ENCODE measurements at places on chromosomes 1 and 21.
A peak's percentile ranks its signal among the peaks of the same experiment; 100 is the strongest.

- no peak for DNase-seq
Observed at GRCh38 chr1:2125350-2126211, 69.0 kb downstream of the FAAP20 start.

- no peak for DNase-seq
Observed at GRCh38 chr1:109290137-109290536, 7.2 kb upstream of the PSRC1 start.

DNA sequence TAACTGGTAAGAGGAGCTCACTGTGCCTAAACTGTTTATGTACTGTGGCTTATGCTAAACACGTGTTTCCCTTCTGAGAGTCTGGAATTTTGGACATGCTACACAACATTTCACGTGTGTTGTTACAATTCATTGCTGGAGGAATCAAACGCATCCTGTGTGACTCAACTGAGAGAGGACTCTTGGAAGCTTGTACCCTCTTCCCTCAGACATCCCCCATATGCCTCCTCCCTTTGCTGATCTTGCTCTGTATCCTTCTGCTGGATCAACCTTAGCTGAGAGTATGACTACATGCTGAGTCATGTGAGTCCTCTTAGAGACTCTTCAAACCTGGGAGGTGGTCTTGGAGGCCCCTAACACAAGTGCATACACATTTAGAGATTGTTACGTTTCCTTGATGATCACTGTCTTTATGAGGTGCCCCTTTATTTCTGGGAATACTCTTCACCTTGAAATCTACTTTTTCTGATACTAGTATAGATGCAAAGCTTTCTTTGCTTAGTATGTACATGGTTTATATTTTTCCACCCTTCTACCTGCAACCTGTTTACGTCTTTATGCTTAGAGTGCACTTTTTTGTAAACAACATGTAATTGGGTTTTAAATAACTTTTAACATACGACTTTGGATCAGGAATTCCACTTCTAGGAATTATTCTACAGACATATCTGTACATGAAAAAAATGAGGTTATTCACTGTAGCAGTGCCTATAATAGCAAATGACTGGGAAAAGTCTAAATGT, 8.7 kb downstream of the NPHP4 start:
- DNase-seq: no peak

- peak; percentile 41 for DNase-seq
Observed at GRCh38 chr1:116679828-116680628, 12.5 kb upstream of the IGSF3 start.

DNA sequence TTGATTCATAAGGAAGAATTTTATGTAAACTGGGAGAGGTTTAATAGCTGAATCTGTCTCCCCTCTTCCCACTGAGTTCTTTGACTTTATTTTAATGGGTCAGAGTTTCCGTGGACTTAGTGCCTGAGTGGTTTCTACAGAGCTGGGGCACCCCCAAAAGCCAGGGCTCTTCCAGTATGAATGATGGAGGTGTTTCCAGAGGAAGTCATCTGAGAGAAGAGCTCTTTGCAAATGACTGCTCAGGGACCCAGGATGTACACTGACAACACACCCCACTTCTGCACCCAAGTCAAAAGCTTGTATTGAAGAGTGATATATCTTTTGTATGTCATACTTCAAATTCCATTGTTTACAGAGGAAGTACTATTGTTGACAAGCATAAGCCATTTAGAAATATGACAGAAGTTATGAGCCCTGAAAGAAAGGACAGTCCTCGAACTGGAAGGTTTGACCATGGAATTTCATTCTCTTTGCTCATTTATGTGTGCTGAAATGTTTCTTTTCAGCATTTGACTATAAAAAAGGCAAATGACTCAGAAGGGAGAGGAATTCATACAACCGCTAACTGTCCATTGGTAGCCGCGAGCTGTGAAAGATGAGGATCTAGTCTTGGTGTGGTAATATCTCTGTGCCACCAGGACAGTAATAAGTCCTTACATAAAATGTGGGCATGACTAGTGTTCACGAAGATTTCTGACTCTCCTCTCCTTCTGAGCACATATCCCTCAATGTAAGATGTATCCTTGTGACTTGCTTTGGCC, 25.4 kb upstream of the LMX1A start:
- no peak for DNase-seq

- no peak for DNase-seq
Observed at GRCh38 chr1:64967381-64967780, 1.0 kb upstream of the JAK1 start.

GRCh38 chr21:46594276-46594675, 10.6 kb downstream of the S100B start:
- DNase-seq: no peak

- no peak for DNase-seq
Observed at GRCh38 chr1:30705698-30706097, 17.7 kb downstream of the MATN1 start.

- DNase-seq: no peak
Observed at GRCh38 chr1:171142416-171143385, 42.4 kb upstream of the FMO2 start.

DNA sequence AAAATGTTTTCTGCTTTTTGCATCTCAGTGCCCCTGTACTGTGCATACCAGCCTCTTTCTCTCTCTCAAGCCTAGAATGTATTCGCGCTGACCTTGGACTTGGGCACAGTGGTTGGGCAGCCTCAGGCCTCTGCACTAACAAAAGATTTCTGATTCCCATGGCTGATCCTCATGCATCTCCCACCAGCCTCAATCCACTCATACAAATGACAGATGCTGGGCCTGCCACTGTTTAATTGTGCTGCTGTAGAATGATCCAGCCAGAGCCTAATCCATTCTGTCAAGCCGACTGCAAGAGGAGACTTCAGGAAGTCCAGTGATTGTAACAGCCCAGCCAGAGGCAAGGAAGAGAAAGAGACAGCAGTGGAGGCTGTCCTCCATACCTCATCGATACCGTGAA, 180.8 kb downstream of the ASTN1 start:
- DNase-seq: no peak

DNA sequence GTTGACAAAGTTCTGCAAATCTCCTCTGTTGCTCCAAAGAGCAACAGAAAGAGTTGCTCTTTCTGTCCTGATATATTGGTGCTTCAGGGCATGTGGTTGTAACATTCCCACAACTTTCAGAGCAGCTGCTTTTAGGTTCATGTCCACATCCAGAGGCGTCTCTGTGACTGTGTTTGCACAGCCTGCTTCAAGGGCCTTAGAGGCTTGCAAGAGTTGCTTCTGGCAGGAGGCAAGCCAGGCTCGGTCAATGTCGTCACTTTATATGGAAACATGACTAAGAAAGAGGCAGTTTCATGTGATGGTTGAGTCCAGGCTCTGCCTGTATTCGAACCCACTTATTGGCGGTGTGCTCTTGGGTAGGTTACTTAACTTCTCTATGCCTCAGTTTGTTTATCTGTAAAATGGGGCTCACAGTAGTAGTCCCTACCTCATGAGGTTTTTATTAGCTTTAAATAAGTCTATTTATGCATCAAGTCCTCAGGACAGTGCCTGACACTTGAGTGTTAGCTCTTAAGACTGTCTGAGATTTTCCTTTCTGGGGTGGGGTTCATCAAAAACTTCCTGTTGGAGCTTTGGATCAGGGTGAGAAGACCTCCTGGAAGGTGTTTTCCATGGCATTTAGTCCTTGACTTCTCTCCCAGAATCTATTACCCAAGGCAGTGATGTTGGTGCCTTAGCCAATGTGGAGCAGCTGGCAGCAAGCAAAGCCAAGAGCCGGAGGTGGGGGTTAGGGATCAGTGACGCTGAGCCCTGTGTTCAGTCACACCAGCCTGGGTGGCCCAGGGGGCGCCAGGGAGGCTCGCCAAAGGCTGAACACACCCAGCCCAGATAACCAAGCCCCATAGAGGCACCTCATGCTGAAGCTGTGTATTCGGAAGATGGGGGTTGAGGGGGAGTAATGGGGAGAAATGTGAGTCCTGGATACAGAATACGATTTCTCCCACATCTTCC, 18.9 kb downstream of the LHX4 start:
- DNase-seq: no peak

- peak; percentile 99 for DNase-seq
Observed at GRCh38 chr1:31483012-31483946, 70.3 kb downstream of the SERINC2 start.

GRCh38 chr1:175888996-175889395, 145.6 kb upstream of the TNR start:
- DNase-seq: no peak

GRCh38 chr1:51729824-51730301, 113.0 kb downstream of the OSBPL9 start:
- no peak for DNase-seq

DNA sequence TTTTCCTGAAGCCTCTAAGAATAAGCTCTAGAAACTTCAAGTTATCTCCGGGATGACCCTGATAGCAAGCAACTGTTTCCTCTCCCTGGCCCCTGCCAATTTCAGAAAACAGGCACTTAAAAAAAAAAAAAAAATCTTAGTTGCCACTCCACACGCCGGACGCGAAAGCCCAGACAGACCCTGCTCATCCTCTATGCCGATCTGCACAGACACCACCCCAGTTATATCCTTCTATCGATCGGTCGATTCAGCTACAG, 1.7 kb downstream of the ANP32E start:
- no peak for DNase-seq

GRCh38 chr21:44090325-44090724, 16.9 kb upstream of the PWP2 start:
- DNase-seq: no peak

GRCh38 chr1:19059773-19060172, 103.3 kb upstream of the IFFO2 start:
- no peak for DNase-seq

DNA sequence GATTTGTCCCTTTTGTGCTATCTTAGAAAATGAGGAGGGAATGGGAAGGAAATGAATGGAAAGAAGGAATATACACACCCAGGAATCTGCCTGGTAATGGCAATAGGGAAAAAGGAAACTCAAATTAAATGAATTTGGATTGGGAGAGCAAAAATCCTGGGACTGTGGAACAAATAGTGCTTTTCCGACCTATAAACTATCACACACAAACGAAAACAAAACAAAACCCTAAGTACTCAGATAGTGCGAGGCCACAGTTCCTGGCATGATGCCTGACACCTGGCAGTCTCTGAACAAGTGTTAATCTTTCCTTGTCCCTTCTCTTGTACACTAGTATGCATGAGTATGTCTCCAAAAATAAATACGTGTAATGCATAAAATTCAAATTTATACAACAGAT, 319.8 kb upstream of the SPAG17 start:
- no peak for DNase-seq

- DNase-seq: no peak
Observed at GRCh38 chr1:38786040-38786436, 73.5 kb downstream of the RRAGC start.

- peak; percentile 99 for DNase-seq
Observed at GRCh38 chr1:235011599-235012435, 116.8 kb downstream of the TOMM20 start.

DNA sequence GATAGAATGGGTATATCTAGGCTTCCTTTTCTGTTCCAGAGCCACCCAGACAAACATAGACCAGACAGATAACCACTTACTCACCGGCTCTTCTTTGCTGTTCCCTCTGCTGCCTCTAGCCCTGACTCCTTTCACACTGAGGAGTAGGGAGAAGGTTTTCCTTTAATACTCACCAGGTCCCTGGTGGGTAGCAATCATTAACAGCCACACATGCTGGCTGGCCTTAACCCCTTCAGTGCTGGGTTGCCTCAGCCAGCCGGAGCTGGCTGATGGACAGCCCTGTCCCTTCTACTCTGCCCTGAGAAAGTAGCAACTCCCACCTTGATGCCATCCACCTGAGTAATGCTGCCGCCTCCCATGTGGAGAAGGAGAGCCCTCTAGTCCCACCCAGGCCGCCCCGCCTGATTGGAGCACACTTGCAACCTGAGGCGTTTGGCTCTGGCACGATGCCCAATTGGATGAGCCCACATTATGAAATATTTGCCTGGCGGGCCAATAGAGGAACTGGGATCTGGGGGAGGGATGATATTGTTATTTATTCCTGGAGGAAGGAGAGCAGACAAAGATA, 71.6 kb downstream of the PLEKHA6 start:
- DNase-seq: no peak

DNA sequence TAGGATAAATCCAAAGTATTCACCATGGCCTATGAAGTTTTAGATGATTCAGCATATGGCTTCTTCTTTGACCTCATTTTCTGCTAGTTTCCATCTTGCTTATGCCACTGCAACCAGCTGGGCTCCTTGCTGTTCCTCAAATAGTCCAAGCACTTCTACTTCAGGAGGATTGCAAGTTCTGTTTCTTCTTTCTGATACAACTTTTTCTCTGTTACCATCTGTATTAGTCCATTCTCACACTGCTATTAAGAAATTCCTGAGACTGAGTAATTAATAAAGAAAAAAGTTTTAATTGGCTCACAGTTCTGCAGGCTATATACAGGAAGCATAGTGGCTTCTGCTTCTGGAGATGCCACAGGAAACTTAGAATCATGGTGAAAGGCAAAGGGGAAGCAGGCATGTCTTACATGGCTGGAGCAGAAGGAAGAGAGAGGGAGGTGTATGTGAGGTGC, 20.3 kb downstream of the PTGS2 start:
- DNase-seq: no peak

DNA sequence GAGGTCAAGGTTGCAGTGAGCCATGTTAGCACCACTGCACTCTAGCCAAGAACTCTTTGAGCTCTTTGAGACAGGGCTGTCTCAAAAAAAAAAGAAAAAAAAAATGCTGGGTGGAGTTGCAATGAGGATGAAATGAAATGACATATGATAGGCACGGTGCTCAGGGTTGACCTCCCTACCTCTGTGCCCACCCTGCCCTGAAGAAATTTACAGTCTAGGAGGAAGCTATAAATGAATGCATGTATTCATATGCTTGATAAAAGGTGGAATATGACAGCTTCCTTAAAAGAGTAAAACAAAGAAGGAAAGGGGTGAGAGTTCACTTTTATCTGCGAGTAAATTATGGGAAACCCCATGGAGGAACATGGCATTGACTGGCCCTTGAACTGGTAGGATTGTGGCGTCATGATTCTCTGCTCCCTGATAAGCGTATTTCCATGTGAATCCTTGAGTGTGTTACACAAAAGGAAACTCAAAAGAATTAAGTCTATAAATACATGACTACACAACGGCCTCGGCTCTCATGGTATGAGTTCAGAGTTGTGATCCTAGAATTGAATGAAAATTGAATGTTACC, 59.0 kb upstream of the RAVER2 start:
- DNase-seq: no peak

DNA sequence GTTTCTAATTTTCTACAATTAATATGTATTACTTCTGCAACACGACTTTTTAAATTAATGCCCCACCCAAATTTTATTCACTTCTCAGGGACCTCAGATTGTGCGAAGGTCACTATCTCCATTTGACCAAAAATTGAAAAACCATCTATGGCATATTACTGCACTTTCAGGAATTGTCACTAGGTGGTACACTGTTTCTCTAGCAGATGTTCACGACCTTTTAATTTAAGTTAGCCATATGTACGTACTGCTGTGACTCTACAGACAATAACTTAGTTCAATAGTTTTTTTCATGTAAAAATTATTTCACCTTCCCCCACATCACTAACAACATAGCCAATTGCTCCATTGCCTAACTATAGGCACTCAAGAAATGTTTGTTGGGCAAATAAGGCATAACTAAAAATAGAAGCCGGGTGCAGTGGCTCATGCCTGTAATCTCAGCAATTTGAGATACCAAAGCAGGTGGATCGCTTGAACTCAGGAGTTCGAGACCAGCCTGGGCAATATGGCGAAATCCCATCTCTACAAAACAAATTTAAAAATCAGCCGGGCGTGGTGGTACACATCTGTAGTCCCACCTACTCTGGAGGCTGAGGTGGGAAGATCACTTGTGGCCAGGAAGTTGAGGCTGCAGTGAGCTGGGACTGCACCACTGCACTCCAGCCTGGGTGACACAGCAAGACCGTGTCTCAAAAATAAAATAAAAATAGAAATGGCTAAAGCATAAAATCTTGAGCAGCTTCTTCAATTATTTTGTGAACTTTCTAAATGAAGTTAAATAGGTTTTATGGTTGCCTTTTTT, 75.7 kb upstream of the PKN2 start:
- no peak for DNase-seq

Data from hematopoietic multipotent progenitor cell (in vitro differentiated cells).